Posterior vena cava (tissue), 2 donors: ENCODE measurements at places on chromosomes 12 and 14. TPM values are rescaled to one million over a fixed set of nuclear protein-coding genes. Genes with fewer than 3 reads are reported as not detected.

The ACACB gene
- total RNA-seq: 49.7 TPM

DNA sequence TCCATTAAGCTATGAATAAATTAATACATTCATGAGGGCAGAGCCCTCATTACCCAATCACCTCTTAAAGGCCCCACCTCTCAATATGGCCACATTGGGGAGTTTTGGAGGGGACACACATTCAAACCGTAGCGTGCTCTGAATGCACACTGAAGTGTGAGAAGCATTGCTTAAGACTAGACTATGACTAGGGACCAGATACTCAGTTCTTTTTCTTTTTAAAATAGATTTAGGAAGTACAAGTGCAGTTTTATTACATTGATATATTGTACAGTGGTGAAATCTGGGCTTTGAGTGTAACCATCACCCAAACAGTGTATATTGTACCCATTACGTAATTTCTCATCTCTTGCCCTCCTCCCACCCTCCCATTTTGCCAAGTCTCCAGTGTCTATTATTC lies 21.0 kb upstream of the JDP2 start:
- no peak for DNase-seq

DNA sequence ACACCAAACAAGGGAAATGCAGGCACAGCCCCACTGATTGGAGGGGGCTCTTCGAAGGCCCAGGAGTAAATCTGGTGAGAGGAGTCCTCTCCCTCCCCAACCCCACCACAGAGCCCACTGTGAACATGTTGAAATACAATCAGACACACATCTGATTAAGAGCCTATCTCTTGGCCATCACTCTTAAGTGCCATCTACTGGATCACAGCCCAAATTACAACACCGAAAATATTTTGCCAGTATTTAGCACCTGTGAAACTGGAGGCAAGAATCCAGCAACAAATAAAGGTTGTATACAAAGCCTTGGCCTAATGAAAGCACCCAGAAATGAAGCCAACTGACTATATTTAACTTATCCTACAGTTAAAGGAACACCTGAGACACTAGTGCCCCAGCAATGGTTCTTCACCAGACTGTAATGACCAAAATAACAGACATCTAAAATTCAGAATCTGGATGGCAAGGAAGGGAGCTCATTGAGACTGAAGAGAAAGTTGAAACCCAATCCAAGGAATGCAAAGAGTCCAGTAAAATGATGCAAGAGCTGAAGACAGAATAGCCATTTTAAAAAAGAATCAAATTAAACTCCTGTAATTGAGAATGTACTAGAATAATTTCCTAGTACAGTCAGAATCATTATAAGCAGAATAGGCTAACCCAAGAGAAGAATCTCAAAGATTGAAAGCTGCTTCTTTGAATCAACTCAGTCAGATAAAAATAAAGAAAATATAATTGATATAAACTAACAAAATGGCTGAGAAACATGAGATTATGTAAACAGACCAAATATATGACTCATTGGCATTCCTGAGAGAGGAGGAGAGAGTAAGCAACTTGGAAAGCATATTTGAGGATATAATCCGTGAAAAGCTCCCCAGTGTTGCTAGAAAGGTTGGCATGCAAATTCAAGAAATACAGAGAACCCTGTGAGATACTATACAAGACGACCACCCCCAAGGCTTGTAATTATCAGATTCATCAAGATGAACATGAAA lies 1117.0 kb downstream of the FLRT2 start:
- DNase-seq: no peak

GRCh38 chr14:89237921-89238529 lies 179.0 kb downstream of the FOXN3 start:
- DNase-seq: no peak

- DNase-seq: no peak
Observed at GRCh38 chr12:53747095-53747494, 4.7 kb downstream of the CISTR start.

DNA sequence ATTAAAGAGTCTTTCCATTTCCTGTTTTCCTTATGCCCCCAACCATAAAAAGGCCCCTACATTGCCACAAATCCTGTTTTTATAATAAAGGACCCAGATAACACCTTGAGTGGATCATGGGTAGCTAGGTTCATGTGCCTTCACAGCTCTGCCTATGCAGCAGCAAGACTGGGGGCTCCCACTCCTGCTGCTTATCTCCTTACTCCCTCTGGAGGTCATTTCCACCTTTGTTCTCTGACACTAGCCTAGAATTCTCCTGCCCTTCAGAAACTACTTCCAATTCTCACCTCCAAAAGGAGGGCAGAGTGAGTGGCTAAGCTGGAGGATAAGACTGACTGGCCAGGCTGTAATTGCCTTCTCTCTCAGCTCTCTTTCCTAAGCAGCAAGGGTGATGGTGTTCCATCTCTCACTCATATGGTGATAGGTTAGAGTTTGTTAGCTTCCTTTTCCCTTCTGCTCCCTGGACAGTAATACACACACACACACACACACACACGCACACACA lies 20.0 kb upstream of the STAC3 start:
- DNase-seq: no peak

DNA sequence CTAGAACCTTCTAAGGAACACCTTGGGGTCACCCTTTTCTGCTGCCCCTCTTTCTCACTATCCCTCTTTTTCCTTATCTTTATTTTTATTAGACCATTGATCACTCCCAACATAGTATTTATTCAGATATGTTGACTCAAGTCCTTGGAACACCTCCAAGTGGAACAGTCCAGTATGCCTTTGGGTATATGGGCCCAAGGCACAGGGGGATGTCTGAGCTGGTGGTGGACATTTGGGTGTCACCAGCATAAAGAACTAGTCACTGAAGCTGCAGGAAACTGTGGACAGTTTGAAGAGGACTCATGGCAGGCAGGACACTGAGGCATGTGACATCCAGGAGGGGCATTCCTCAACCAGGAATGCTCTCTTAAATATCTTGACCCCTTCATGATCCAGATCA lies 105.6 kb downstream of the VEZT start:
- no peak for DNase-seq

GRCh38 chr14:89484051-89484844 lies 67.2 kb upstream of the FOXN3 start:
- no peak for DNase-seq

- no peak for DNase-seq
Observed at GRCh38 chr14:20682127-20682434, 2.3 kb upstream of the RNASE4 start.
